ENCODE measurements at places on chromosomes 3 and 15.

DNA sequence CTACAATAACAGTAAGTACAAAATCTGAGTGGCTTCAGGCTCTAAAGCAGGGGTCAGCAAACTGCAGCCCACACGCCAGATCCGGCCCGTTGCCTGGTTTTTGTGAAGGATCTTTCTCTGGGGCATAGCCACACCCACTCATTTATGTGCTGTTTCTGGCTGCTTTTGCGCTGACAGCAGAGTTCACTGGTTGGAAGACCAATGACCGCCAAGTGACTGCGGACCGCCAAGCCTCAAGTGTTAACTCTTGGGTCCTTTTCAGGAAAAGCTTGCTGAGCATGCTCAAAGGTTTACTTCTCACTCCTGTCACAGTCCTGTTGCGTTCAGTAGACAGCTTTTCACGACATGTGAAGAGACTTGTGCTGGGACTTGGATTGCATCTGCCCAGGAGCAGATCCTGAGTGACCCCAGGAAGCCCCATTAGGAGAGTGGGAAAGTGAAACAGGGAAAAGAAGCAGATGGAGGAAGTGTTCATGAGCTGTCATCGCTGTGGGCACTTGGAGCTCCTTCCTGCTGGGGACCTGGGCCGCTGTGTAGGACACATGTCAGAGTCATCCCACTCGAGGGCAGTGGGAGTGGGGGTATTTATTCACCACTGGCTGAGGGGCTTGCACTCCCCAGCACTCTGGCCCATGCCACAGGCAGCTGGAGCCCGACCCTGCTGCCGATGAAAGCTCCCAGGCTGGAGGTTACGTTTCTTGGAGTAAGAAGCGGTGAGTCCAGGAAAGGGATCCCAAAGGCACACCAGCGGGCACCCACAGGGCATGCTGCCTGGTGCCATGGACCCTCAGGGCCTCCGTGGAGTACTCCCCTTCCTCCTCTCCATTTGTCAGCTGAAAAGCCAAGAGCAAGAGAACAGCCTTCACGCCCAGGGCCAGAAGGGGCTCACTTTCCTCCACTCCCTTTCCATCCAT, 249.1 kb downstream of the PLCL2 start:
- no peak for DNase-seq

- DNase-seq: no peak
These were observed 10.6 kb downstream of the LRIG1 start for GRCh38 chr3:66490214-66490613.

DNA sequence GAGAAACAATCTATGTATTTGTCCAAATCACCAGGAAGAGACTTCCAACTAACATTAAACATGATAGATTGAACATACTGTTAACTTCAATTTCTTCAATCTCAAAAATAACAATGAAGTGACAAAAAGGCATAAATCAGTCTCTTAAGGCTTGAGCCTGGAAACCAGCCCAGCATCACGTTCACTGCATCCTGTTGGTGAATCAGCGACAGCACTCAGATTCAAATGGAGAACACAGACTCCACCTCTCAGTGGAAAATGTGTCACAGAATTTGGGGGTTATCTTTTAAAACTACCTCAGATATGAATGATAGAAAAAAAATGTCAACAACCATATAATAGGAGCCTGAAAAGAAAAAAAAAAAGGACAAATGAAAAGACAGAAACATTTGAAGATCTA, 212.0 kb downstream of the MINAR1 start:
- no peak for DNase-seq

DNA sequence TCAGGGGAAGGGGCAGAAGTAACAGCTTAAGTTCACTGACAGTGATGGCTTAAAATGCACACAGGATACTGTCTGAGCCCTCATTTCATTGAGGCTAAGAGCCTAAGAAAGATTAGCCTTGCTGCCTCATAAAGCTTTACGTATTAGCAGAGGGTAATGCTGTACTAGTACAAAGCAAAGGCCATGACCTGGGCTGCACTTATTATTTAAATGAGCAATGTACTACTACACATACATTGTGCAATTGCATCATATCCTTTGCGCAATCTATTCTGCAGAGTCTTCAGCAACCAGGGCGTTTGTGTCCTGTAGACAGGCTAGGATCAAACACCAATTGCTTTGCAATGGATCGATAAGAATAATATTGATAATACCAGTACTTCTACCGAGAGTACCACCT, 221.8 kb downstream of the TPRG1 start:
- DNase-seq: no peak

- DNase-seq: no peak
These were observed 33.9 kb upstream of the PLXNA1 start for GRCh38 chr3:126948980-126949535.

DNA sequence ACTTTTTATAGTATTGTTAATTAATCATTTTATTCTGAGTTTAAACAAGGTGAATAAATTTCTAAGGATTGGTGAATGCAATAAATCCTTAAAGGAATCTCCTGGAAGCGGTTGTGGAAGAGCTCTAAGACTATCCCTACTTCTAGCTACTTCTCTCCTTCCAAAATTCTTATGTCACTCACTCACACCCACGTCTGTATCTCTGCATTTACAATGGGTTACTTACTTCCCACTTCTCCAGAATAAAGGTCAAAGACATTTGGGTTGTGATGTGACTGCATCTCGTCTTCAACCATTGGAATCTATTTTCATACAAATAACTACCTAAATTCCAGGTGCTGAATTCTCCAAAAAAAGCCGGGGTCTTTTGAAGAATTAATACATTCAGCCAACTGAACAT, 234.2 kb upstream of the MDFIC2 start:
- DNase-seq: no peak

- no peak for DNase-seq
These were observed 38.0 kb downstream of the INO80 start for GRCh38 chr15:41078125-41078524.

DNA sequence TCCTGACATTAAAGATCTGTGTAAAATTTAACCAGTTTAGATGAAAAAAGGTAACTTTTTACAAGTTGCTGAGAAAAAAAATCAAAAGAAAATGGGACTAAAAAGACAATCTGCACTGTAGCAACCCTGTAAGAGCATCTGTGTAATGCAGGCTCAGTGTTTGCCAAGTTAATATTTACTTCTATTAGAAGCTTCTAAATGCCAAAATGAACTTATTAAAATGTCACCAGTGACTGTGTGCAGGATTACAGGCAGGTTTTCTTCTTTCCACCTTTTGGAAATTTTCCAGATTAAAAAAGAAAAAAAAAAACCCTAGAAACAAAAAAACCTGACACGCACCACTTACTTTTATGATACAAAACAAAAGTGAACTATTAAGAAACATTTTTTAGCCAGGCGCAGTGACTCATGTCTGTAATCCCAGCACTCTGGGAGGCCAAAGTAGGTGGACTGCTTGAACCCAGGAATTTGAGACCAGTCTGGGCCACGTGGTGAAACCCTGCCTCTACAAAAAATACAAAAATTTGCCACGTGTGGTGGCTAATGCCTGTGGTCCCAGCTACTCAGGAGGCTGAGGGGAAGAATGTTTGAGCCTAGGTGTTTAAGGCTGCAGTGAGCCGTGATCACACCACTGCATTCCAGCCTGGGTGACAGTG, 87.2 kb downstream of the TJP1 start:
- no peak for DNase-seq

- DNase-seq: no peak
These were observed 22.5 kb downstream of the TOPAZ1 start for GRCh38 chr3:44264146-44264545.

DNA sequence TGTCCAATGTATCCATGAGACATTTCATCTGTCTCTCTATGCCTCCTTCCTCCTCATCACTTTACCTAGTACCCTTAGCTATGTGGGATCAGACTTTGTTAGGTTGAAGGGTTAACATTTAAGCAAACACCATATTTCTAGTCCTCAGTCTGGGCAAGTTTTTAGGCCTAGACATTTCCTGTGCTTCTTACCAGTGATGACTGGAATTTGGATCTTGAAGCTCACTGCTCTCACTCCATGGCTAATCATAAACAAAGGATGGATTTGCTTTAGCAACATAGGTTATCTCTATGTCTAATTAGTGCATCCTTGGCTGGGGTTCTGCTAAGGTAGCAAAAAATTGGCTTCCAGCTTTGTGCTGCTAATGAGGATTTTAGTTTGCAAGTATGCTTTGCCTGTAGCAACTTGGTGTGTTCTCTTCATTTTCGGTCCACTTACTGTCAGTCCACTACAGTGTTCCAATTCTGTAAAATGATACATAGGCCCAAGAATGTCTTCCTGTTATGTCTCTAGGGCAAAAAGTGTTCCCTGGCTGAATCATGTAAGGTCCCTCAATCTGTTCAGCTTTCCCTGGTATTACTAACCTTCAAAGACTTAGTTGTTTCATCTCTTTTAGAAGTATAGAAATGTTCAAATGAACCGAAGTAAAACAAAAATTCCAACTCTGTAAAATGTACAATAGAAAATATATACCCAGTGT, 615.4 kb downstream of the CADM2 start:
- no peak for DNase-seq

- no peak for DNase-seq
These were observed 61.3 kb downstream of the KBTBD8 start for GRCh38 chr3:67059443-67059842.

DNA sequence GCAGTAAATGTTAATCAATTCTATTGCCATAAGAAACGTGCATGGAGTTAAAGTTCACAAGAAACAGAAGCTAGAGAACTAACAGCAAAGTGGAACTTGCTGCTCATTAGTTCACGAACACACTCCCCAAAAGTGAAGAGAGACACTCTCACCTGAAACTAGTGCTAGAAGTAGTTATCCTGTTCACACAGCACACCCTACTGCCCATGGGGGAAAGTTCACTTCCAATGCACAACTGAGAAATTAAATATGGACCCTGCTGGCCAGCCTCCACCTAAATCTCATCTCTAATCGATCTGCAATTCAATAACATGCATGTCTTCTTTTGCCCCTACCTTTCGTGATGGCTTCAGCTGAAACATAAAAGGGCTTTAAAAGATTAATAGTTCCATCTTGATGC, 39.4 kb upstream of the FRMD4B start:
- DNase-seq: no peak

GRCh38 chr3:184067573-184068055, 14.8 kb downstream of the HTR3C start:
- no peak for DNase-seq

GRCh38 chr3:189353988-189354889, 182.5 kb downstream of the TPRG1 start:
- no peak for DNase-seq

GRCh38 chr15:60255390-60255789, 142.4 kb downstream of the ANXA2 start:
- DNase-seq: no peak

- no peak for DNase-seq
These were observed 1.9 kb upstream of the WNT7A start for GRCh38 chr3:13881536-13882410.

GRCh38 chr3:105780107-105780506, 88.7 kb downstream of the CBLB start:
- no peak for DNase-seq

GRCh38 chr3:14839236-14839635, 20.5 kb downstream of the FGD5 start:
- DNase-seq: no peak

DNA sequence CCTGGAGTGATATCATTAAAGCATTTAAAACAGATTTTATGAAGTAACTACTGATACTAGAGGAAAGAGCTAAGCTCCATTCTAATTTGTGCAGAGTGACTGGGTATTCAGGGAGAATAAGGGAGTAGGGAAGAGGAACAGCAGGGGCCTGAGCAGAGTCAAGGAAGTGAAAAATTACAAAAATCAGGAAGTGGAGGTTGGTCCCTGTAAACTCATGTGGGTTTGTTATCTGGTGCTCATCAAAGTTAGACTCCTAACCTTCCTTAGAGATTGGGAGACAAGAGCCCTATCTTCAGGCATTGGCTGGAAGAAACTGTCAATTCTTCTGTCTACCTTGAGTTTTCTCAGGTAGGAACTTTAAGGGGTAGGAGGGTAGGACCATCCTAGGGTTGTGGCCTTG, 82.5 kb downstream of the NEK11 start:
- DNase-seq: no peak

DNA sequence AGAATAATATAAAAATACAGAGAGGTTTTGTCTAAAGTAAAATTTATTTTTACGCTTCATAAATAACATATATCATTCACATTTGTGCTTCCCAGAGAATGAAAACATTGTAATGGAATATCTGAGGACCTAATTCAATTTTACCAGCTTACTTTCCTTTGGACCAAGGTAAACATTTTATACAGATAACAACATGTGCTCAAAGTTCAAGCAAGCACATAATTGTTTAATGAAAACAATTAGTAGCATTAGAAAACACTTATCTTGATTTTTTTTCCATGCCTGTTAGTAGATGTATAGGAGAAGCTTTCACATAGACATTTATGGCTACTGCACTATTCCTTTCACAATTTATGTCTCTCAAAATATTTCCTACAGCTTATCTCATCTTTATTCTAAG, 400.0 kb downstream of the ZIC1 start:
- DNase-seq: no peak

GRCh38 chr3:158685159-158685558, 12.7 kb upstream of the LXN start:
- no peak for DNase-seq

GRCh38 chr3:104526901-104527401, 839.8 kb upstream of the ALCAM start:
- no peak for DNase-seq

GRCh38 chr3:112409041-112409440, 76.1 kb downstream of the CD200 start:
- DNase-seq: no peak

DNA sequence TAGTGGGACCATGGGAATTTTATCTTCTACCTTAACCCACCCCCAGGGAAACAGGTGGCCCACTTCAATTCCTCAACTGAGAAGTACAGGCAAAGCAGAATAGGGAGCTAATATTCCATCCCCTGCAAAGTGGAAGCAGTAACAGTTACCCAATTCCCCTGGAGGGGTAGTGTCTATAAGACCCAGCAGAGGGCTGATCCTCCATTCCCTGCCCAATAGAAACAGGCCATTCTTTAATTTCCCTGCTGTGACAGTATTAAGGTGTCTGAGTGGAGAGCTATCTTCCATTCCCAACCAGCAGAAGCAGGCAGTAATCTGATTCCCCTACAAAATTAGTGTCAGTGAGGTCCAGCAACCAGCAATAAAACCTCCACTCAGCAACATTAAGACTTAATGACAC, 219.8 kb downstream of the ULK4 start:
- no peak for DNase-seq

- no peak for DNase-seq
These were observed 2.4 kb downstream of the CYP11A1 start for GRCh38 chr15:74364936-74365597.

DNA sequence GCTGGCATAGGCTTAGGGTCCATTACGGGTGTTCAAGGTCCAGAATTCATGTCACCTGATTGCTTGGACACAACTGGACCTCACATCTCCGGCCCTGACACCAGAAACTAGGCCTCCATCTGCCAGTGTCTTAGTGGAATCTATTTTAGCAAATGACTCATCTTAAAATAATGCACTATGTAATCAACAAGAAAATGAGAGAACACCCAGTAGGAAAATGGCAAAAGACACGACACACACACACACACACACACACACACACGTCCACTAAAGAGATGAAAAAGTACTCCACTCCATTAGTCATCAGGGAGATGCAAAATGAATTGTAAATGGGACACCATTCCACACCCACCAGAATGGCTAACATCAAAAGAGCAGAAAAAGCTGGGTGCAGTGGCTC, 11.2 kb downstream of the APBA2 start:
- DNase-seq: no peak
